ENCODE measurements at places on chromosomes 12 and 14.

GRCh38 chr12:52634266-52635056, 16.1 kb upstream of the KRT73 start:
- DNase-seq: no peak

- DNase-seq: peak; percentile 82
These were observed at the start of gene CCDC177 for GRCh38 chr14:69574263-69574953. TSS of gene CCDC177 (minus strand) at chr14:69574871. CDS start at chr14:69573622, 1,249 bp downstream.

DNA sequence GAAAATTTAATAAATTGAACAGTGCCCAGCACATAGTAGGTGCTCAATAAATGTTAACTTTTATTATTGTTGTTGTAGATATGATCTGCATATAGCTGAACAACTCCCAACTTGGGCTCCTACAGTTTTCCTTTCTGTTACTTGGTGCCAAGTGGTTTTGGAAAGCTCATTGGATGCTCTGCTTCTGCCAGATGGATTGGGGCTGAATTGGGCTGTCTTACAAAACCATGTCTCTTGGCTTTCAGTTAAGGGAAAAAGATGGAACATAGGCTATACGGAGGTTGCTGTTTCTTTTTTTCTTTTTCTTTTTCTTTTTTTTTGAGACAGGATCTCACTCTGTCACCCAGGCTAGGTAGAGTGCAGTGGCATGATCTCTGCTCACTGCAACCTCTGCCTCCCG, 140.7 kb upstream of the PWP1 start:
- DNase-seq: no peak

GRCh38 chr12:106999446-106999845, 12.5 kb upstream of the MTERF2 start:
- DNase-seq: no peak

- no peak for DNase-seq
These were observed 78.5 kb downstream of the ST8SIA1 start for GRCh38 chr12:22256041-22256441.

- DNase-seq: no peak
These were observed 23.4 kb upstream of the LRP6 start for GRCh38 chr12:12290206-12290605.

DNA sequence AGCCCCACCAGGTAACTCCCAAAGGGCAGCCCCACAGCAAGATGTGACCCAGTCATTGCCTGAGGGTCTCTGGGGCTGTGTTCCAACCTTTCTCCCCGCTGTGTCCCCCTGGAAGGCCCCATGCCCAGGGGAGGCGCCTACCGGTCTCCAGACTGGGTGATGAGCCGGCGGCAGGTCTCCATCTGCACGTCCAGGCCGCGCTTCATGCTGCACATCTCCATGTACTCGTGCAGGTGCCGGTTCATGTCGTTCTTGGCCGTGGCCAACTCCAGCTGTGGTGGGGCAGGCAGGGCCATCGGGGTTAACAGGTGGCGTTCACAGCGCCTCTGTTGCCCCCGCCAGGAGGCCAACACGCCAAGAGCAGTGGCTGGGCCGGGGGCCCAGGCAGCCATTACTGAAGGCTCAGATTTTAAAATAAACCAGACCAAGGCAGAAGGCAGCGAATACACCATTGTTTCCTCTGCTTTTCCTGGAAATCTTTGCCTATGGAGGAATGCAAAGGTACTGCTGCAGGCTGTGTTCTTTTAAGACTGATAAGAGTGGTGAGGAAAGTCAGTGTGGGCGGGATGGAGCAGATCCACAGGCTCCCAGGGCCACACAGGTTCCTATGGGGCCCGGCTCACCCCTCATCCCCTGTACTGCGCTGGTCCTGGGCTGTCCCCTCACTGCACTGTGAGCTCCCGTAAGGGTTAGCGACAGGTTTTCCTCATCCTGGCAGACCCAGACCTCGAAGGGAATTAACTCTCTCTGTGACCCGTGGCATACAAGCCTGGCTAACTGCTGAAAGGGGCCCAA, 7.3 kb downstream of the GAPDH start:
- no peak for DNase-seq

- DNase-seq: no peak
These were observed 65.2 kb downstream of the RFX4 start for GRCh38 chr12:106647793-106648514.

DNA sequence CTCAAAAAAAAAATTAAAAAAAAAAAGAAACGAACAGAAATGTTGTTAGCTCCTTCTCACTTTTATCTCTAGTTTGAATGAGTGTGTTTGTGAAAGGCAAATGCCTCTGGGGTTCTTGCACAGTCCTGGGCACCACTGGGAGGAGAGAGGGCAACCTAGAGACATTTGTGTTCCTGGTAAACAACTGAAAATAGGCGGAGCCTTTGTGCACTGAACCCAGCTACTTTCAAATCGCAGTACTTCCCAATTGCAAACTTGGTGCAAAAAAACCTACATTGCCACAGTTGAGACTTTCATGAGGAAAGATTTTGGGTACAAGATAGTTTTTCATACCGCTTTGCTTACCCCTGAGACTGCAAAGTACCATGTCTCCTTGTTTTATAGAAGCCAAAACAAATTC, 430.0 kb downstream of the ZFP36L1 start:
- no peak for DNase-seq

GRCh38 chr12:65611396-65611795, 212.9 kb upstream of the HMGA2 start:
- DNase-seq: no peak

DNA sequence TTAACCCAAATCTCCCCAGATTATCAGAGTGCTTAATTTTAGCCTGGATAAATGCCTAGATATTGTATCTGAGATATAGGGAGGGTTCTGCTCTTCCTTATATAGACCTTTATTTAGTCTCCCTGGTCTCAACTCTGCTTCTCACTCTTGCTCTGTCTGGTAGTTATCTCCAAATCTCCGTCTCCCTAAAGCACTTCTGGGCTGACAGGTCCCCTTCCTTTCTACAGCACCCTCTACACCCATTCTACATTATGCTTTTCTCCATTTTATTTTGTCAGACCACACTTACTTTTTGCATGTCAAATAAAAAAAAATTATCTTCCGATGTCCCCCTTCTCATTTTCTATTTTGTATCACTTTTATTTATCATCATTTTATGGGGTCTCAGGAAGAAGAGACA, 2.0 kb upstream of the ERC1 start:
- no peak for DNase-seq

- no peak for DNase-seq
These were observed 17.8 kb downstream of the EIF2S1 start for GRCh38 chr14:67377916-67378315.

Measured in stimulated activated CD4-positive, alpha-beta T cell treated with anti-CD3 and anti-CD28 coated beads, Interleukin-4, amount 100 ng/mL, for 24 hours (primary cell).